A673 (cell line): ENCODE measurements at places on chromosomes 16 and 17. TPM values are rescaled to one million over a fixed set of nuclear protein-coding genes. Genes with fewer than 3 reads are reported as not detected.

The KIF18B gene
- total RNA-seq: 49.4 and 54.3 TPM in 2 replicates

The IGSF6 gene
- not detected in 2 replicates for total RNA-seq

The NOD2 gene
- not detected in 2 replicates for total RNA-seq

The CFAP97D1 gene
- total RNA-seq: not detected in 2 replicates

The TM4SF5 gene
- not detected in 2 replicates for total RNA-seq
